ENCODE measurements at places on chromosomes 1 and 21.

GRCh38 chr1:174996476-174996875 is 3.3 kb upstream of the CACYBP start:
- no peak for DNase-seq

DNA sequence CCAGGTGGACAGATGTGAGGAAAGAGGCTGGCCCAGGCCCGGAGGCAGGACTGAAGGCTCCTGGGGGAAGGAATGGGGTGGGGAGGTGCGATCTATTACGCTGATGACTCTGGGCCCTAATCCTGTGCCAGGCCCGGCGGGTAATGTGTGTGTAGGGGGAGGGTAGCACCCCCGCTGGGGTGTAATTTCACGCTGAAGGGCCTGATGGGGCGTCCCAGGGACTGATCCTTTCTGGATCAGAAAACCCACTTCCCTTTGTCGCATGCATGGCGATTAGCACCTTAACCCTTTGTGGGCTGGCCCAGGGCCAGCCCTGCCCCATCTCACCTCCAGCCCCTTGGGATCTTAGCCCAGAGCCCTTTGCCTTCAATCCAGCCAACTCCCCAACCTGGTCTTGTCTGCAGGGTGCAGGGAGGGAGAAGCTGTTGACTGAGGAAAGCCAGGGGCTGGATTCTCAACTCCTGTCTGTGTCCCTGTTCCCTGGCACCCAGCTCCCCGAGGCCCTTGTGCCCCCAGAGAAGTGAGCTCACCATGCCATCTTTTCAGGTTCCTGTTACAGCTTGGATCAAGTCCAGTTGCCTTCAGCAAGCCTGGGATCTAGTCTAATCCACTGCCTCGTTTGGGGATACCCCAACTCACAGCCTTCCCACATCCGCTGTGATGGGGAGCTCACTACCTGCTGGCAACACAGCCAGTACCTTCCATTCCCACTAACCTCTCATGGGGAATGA is 26.0 kb downstream of the KNCN start:
- no peak for DNase-seq

DNA sequence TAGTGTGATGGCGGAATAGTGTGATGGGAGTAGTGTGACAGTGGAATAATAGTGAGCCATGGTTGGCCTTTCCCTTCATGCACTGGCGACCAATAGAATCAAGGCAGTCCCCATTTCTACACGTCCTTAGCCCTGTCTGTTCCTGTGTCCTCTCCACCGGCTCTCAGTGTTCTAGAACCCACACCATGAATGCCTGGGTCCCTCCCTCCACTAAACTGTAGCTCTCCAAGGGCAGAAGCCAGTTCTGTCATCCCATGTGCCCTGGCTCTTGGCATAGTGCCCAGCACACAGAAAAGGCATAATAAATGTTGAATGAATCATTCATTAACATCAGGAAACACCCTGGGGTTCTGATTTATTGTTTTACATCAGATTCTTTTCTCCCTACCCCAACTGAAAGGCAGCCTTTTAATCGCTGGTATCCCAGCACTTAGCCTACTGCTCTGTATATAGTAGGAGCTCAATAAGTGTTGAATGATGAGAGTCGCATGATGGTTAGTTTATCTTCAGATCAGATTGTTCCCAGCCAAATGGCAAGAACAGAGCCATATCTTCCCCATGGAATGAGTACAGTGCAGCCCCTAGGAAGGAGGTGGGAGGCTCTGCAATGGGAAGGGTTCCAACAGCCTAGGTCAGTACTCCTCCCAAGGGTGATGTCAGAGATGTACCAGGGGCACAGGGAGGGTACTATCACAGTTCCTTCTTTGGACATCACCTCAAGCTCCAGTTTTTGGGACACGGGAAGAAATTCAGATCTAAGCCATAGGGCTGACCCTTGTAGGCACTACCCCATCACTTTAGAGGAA is 325.7 kb downstream of the HHAT start:
- DNase-seq = no peak

- no peak for DNase-seq
Measured at GRCh38 chr1:248710305-248710900, 7.8 kb upstream of the OR14I1 start.

DNA sequence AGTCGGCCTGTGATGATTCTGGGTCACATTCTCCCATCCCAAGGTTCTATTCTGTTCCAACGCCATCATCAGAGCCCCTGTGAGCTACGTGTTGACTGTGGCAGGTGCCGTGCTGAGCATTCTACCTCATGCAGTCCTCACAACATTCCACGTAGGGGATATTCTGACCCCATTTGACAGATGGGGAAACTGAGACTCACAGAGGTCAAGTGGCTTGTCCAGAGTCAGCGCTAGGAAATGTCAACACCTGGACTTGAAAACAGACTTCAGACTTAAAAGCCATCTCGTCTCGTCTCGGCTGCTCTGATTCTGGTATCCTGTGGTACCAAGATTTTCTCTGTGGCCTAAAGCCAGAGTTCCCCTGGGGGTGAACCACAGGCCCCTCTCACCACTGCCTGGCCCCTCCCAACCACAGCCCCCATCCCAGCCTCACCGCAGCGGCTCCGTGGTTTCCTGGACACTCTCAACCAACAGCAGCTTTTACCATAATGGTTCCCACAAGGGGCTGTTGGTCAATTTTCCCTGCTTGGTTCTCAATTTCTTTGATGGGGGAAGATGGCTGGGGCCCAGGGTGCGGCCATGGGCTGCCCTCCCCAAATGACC is 39.6 kb downstream of the SDC3 start:
- DNase-seq = no peak

DNA sequence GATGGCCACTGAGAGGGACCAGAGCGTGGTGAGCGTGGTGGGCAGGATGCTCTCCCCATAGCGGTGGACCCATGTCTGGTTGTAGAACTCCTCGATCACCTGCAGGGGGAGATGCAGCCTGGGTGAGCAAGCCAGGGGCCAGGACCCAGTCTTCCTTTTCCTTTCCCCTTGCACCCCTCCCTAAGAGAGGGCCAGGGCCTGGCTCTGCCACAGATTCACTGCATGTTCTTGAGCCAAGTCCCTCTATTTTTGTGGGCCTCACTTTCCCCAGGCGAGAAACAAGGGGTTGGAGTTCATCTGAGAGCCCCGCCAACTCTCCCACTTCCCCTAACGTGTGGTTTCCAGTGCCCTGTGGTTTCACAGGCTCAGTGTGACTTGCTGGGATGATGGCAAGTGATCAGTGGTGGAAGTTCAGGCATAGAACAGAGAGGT is 27.5 kb downstream of the SLC2A1 start:
- DNase-seq = no peak
